ENCODE measurements at places on chromosomes 7 and 10.
A peak's percentile ranks its signal among the peaks of the same experiment; 100 is the strongest.

GRCh38 chr10:97210543-97210960 lies 24.8 kb upstream of the SLIT1 start:
- peak; percentile 81 for DNase-seq

- DNase-seq, result no peak
These were observed 1071.1 kb downstream of the XPNPEP1 start for GRCh38 chr10:108852211-108852610.

DNA sequence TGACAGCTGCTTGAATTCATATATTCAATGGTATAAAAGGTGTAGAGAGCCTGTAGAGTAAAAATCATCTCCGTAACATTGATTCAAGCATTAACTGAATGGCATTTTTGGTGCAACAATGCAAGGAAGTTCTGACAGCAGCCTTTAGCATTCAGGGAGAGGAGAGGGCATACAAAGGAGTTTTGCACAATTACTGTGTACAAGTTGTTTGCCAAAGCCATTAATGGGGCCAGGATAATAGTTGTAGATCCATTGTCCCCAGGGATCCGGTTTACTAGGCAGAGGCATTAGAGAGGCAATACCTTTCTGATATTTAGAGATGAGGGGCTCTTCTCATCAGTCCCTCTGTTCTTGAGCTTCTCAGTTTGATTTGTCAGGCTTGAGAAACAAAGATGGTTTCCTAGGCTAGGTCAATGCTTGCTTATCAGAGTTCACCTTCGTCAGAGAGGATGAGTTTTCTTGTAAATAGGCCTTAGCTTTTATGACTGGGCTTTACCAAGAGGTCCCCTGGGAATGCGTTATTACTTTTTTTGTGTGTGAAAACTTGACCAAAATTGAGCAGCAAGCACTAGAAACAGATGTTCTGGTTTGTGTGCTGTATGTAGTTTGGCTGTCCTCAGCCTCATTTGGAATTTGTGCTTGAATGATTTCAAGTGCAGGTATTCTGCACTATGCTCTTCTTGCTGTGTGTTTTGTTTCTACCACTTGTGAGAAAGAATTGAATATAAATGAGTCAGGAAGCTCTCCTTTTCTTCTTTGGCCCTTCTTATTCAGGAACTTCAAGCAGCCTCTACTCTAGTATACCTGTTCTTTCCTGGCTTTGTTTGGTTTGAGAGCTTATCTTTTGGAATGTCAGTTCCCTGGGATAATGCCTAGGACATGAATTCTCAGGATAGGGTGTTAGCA lies 32.0 kb downstream of the SND1 start:
- no peak for DNase-seq

- DNase-seq, result no peak
These were observed 67.1 kb downstream of the C10orf143 start for GRCh38 chr10:130043491-130043890.

GRCh38 chr7:69504733-69505420 lies 93.4 kb upstream of the AUTS2 start:
- no peak for DNase-seq

DNA sequence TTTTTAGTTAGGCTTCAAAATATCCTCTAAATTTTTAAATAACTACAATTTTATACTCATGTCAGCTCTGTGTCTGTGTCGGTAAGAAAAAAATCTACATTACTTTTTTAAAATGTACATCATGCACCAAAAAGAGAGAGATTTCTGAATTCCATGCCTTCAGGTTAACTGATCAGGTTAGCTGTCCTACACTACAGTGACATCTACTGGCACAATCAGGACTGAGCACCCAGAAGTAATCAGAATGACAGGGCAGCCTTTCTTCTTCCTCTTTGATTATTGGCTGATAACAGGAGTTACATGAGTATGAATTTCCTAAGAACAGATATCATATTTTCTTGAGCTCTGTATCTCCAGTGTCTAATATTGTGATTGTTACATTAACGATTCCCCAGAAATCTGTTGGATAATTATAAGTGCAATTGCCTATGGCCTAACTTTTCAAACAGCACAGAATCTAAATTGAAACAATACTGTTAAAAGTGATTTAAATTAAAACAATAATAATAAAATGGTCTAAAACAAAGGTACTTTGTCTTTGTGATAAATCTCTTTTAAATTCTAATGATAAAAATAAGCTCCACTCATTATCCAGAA lies 41.8 kb upstream of the HYCC1 start:
- peak; percentile 79 for DNase-seq

GRCh38 chr7:134278502-134279153 lies 38.1 kb downstream of the SLC35B4 start:
- no peak for DNase-seq

DNA sequence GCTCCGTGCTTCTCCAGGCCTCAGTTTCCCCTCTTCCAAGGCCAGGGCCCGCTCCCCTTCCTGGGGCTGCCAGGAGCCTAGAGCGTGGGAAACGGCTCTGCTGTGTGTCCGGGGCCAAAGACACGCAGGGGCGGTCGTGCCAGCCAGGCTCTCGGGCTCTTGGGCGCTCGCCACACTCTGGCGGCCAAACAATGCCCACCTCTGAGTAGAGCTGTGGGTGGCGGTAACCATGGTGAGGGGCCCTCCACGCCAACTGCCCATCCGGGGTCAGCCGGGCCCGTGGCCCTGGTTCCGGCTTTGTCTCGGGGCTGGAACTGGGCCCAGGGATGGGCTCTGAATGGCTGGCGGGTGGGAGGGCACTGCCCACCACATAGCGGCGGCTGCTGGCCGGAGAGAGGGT lies 16.0 kb downstream of the GRIFIN start:
- DNase-seq, result no peak

DNA sequence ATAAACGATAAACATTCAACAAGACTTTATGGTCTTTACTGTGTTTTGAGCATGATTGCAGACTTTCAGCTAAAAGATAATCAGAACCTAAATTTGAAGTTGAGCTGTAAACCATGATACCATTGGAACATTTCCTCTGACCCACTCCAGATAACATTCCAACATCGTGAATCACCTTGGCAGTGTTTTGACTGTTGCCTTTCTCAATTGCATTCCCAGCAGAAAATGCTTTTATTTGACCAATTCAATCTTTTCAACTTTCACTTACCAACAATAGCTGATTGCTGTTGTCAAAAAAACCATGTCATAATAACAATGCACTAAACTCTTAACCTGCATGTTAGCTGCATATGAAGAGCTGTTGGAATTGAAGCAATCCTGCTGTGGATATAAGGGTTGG lies 165.5 kb downstream of the MDFIC start:
- no peak for DNase-seq

DNA sequence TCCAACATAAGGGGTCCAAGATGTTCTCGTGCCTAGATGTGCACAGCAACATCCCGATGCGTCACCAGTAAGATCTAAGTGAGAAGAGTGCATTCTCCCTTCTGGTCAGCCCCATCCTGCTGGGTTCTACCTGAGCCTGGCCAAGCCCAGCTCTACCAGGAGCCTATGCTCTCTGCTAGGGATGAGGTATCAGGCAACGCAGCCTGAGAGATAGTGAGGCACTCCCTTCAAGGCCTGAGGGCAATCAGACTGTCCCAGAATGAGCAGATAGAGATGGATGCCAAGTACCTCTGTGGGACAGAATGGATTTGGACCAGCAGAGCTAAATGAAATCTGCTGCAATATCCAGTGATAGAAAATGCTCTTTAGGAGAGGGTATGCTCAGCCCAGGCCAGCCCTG lies 26.7 kb downstream of the DDC start:
- DNase-seq, result no peak

DNA sequence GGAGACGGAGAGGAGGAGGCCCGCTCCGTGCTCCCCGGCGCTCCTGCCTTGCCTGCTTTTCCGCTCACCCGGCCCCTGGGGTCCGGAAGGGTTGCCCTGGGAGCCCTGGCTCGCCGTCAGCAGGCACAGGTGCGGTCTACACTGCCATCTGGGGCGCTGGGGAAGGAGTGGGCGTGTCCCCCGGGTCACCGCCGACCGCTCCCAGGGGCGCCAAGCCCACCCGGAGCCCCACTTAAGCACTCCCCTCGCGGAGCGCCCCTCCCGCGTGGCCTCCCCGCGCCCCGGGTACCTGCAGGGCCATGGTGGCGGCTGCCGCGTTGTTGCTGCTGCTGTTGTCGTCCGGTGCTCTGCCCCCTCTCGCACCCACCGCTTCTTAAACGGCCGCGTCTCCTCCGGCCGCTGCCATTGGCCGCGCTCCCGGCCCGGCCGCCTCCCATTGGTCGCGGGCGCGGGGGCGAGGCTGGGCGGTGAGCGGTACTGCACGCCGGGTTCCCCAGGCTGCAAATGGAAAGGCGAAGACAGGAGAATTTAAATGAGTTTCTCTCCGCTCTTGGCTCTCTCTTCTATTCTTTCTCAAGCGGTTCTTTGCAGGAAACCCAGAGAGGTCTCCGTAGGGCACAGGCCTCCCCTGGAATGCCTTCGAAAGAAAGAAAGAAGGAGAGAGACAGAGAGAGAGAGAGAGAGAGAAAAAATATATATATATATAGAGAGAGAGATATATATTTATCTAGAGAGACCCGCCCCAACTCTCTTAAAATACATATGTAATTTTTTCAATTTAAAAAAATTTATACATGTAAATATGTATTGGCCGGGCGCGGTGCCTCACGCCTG lies at the start of gene ACBD7:
TSS of gene ACBD7 (minus strand) at position 349 of the 834 bp plus-strand sequence. CDS start at position 301, 48 bp downstream.
- DNase-seq, result peak; percentile 76

DNA sequence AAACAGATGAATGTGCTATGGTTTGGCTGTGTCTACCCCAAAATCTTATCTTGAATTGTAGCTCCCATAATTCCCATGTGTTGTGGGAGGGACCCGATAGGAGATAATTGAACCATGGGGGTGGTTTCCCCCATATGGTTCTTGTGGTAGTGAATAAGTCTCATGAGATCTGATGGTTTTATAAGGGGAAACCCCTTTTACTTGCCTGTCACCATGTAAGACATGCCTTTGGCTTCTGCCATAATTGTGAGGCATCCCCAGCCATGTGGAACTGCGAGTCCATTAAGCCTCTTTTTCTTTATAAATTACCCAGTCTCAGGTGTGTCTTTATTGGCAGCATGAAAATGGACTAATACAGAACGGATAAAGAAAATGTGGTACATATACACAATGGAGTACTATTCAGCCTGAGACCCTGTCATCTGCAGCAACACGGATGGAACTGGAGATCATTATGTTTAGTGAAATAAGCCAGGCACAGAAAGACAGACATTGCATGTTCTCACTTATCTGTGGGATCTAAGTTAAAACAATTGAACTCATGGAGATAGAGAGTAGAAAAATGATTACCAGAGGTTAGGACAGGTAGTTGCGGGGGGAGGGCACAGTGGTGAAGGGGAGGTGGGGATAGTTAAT lies 587.6 kb upstream of the NRP1 start:
- no peak for DNase-seq

GRCh38 chr7:77327067-77327931 lies 88.8 kb downstream of the GSAP start:
- DNase-seq, result peak; percentile 76

- no peak for DNase-seq
These were observed 67.8 kb upstream of the TNRC18 start for GRCh38 chr7:5491251-5492019.

DNA sequence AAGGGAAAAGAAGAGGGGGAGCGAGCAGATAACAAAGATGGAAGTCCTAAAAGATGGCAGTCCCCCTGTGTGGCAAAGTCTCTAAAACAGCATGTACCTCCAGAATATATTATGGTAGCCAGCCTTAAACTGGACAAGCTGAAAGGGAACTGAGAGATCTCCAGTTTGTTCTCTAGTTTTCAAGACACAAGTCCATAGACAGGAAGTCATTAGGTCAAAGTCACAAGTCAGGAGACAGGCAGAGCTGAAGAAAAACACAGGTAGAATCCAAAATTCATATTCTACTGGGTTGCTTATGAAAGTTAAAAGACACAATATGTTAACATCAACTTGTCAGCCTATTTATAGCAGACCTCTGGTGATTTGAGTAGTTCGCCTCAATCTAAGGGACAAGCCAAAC lies 38.7 kb downstream of the FAM107B start:
- DNase-seq, result no peak

DNA sequence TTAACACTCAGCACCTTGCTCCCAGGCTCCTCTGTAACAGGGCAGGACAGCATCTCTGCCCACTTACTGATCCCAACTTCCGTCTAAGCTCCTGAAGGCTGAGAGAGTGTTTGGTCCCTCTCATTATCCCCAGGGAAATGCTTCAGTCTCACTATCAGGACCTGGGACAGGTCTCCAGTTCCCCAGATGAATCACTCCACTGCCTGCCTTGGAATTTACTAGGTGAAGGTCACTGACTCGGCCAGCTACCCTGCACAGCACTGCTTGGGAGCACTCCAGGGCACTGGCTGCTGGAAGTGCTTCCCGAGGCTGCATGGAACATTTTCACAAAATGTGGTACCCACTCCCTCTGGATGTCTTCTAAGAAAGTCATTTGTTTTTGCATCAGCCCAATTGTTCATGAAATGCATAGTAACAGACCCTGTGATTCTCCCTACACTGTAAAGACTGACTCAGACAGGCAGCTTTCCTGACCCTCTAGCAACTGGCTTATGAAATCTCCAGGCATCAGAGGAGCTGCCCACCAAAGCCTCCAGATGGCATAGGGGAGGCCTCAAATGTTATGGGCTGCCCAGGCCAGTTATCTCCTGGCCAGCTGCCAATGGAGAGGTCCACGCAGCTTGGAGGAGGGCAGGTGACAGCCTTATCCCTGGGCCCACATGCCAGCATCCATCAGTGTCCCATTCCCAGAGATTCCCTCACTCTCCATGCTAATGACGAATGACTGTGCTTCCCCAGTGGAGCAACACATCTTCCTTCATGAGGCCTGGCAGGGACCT lies 89.1 kb downstream of the GFRA1 start:
- DNase-seq, result no peak

DNA sequence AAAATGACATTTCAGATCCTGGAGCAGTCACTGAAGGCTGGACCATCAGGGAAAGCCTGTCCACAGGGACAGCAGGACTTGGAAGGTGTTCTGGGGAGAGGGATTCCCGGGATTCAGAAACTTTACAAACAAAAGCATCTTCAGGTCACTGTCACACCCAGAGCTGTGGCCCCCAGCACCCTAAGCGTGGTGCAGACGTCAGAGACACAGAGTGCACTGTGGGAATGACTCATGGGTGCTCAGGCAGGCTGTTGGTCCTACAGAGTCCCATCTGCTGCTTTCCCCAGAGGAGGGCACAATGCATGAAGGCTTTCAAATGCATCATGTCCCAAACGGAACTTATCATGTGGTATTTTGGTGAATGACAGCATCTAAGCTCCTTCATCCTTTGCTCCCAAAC lies 13.1 kb upstream of the LRMDA start:
- no peak for DNase-seq

DNA sequence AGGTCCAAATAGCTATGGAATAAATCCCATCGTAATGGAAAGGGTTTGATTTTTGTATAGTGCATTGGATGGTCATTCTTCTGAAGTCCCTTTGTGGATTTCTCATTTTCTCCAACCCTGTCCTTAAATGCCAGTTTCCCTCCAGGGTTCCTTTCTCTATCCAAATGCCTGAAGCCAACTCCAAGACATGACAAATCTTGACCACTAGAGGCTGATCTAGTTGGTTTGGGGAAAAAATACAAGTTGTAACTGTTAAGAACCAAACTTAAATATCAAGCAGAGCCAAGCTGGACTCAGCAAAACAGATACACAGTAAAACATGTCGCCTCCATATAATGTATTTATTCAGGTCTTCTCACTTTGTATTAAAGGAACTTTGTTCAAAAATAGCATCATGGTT lies 28.7 kb downstream of the FRMD4A start:
- DNase-seq, result no peak
